ENCODE measurements at places on chromosomes 11 and 22.

DNA sequence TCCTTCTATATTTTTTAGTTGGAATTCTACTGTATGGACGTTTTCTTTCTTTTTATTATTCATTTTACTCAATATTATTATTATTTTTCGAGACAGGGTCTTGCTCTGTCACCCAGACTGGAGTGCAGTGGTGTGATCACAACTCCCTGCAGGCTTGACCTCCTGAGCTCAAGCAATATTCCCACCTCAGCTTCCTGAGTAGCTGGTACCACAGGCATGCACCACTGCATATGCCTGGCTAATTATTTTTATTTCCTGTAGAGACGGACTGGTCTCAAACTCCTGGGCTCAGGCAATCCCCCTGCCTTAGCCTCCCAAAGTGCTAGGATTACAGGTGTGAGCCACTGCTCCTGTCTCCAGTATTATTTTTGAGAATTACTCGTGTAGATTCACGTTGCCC lies 34.0 kb upstream of the CCDC134 start:
- DNase-seq = no peak

DNA sequence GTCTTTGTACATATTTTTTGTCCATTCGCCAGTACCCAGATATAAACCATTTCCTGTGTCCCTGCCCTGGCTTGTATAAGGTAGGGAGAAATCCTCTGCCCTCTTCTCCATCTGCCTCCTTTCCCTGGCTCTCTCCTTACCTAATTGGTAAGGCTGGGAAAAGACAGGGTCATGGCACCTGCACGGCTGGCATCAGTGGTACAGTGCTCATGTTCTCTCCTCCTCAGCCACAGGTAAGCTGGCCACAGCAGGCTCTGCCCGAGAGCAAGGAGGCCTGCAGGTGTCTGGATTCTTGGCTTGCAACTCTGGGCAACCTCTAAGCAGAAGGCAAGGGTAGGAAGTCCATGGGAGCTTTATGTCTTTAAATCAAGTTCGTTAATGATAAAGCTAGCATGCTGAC lies 419.9 kb downstream of the BUD13 start:
- DNase-seq = no peak

DNA sequence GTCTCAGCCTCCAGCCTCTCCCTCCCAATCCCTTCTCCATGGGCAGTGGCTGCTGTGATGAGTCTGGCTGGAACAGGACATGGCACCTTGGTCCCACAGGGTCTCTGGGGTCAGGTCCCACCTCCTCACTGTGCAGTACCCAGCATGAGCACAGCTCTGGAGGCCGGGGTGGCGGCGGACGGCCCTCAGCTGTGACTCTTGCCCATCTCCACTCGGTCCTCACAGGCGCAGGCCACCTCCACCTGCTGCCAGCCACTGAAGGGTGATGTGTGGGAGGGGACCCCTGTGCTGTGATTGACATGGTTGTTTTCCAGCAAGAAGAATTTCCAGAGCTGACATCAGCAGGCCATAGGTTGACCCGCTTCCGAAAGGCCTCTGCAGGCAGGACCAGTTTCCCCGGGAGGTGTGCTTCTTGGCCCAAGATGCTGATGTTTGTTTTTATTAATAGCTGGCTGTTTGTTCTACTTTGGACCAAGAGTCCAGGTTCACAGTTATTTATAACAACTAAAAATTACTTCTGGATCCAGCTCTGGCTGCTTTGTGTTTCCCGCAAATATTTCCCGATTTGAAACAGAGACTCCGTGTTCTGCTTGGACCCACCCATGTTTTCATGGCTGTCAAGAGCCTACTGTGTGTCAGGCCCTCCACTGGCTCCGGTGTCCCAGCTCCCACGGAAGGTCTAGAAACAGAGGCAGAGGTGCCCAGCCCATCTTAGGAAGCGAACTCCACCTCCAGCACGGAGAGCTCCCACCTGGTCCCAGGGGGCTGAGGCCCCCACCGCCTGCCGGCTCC lies 45.7 kb downstream of the SCUBE1 start:
- DNase-seq = no peak

DNA sequence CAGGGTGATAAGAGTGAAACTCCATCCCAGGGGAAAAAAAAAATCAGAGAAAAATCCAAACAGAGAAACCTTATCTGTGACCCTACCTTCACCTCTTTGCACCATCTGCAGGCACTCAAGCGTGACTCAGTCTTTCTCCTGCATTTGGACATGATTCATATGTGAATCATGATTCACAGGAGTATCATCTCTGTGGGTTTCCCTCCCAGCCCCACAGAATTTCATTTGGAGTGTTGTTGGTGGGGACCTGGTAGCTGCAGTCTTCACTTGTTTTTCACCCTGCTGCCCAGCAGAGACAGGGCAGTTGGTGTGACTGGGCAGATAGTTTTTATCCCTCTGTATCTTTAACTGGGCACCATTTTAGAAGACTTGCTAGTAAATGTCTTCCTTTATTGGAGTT lies 75.7 kb downstream of the DEPDC5 start:
- peak; percentile 41 for DNase-seq

GRCh38 chr22:24697172-24697571 lies 77.3 kb downstream of the PIWIL3 start:
- DNase-seq = no peak

- DNase-seq = no peak
These were observed 20.1 kb downstream of the CELSR1 start for GRCh38 chr22:46517255-46517761.

DNA sequence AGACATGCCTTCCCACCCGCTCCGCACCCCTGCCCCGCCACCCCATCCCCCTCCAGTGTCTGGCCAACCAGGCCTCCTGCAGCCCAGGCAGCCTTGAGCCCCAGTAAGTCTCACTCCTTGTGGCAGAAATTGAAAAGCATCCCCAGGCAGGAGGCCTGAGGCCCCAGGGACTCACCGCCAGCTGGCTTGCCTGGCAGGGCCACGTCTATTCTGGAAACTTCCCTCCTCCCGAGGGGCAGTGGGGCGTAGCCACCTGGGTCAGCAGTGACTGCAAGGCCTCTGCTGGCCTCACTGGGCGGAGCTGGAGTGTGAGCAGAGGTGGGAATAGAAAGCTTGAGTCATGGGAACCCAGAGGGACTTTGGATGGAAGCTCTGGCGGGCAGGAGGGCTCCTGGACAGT lies 26.3 kb downstream of the ANO1 start:
- DNase-seq = no peak

DNA sequence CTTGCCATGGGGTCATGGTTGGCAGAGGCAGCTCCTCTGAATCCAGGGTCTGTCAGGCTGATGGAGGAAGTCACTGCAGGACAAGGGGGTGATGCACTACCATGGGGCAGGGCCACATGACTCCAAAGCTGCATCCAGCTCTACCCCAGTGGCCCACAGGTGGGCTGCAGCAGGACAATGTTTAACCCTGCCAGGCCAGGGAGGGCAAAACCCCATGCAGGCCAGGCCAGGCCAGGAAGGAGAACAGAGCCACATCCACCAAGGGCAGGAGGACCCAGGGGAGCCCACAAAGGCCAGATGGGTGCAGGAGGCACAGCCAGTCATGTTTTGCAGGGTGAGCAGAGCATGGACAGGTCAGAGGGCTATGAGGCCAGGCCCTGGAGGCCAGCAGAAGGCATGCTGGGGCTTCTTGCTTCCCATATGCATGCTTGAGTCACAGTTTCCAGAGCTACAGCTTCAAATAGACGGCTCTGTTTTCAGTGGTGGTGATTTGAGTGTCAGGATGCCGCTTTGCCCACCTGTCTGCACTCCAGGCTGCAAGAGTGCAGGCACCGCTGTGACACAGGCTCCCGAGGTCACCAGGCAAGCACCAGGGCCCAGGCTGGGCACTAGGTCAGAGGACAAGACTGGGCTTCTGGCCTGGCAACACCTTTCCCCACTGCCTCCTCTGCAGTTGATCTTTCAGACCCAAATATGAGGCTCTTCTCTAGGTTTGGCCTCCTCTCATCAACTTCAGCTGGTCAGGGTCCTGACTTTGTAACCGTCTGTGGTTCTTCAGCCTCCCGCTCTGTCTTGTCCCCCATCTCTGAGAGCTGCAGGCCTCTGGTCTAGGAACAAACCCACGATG lies 22.9 kb downstream of the RSPH14 start:
- DNase-seq = no peak

DNA sequence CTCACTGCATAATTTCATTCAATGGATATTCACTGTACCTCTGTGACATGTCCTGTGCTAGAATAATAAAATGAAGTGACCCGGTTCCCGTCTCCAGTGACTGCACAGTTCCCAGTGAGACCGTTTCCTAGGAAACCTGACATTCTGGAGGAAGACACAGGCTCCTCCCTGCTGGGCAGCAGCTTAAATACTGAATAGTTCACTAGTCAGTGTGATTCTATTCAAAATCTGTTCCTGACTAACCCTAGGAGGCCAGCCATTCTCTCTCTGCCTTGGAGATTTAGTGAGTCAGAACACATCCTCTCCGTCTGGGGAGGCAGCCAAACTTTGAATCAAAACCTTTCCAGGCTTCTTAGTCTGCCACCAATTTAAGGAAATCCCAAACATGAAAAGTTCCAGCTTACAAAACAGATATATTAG lies 11.3 kb downstream of the TRIM66 start:
- no peak for DNase-seq

- no peak for DNase-seq
These were observed 566.2 kb downstream of the TBC1D22A start for GRCh38 chr22:47328550-47329243.

- DNase-seq = peak; percentile 13
These were observed 1.1 kb upstream of the CD248 start for GRCh38 chr11:66317723-66318599.

- DNase-seq = no peak
These were observed 60.0 kb downstream of the PKNOX2 start for GRCh38 chr11:125224391-125225021.

DNA sequence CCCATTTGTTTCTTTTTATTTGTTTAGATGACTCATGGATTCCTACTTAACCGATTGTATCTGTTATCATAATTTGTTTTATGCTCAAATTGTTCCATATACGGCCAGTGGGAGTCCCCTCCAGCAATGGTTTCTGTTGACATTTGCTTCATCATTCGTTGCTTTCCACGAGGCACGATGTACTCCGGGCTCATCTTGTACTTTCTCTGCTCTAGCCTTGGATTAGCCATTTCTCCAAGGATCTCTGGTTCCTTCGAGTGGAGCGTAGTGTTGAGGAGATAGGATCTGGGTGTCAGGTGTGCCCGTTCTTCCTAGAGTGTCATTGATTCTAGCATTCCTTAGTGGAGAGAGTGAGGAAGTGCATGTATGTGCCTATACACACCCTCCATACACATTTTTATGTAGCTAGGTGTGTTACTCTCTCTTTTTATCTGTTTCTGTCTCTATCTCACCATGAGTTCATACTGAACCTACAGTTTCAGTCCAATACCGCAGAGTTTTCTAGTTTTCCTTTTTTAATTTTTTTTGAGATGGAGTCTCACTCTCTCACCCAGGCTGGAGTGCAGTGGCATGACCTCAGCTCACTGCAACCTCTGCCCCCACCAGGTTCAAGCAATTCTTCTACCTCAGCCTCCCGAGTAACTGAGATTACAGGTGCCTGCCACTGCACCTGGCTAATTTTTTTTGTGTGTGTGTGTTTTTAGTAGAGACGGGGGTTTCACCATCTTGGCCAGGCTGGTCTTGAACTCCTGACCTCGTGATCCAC lies 31.4 kb downstream of the TECTA start:
- DNase-seq = no peak

GRCh38 chr11:122723576-122723975 lies 68.1 kb downstream of the UBASH3B start:
- no peak for DNase-seq

- no peak for DNase-seq
These were observed 331.6 kb downstream of the CTTN start for GRCh38 chr11:70729949-70730348.

GRCh38 chr22:26884921-26885320 lies 227.5 kb downstream of the MIAT start:
- no peak for DNase-seq

DNA sequence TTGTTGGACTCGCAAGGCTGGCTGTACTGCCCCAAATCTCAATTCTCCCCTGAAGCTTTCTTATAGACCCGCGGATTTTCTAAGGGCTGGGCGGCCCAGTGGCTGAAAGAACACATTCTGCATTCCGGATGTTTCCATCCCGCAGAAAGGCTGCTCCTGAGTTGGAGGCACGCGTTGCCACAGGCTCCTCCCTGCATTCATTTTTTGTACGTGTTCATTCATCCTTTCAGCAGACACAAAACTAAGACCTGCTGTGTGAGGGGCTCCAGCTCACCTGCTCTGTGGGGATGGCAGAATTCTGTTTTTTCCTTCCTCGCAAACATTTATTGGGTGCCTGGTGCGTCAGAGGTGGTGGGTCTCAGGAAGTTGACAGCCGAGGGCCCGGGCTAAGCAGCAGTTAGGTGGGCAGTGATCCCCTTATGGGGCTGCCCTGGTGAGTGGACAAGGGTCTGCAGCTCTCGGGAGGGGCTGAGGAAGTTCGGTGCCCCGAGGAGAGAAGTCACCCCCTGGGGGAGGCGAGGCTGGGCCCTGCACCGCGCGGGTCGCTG lies 23.7 kb downstream of the SHANK3 start:
- DNase-seq = no peak

GRCh38 chr22:48927591-48927990 lies 900.1 kb downstream of the BRD1 start:
- DNase-seq = no peak

DNA sequence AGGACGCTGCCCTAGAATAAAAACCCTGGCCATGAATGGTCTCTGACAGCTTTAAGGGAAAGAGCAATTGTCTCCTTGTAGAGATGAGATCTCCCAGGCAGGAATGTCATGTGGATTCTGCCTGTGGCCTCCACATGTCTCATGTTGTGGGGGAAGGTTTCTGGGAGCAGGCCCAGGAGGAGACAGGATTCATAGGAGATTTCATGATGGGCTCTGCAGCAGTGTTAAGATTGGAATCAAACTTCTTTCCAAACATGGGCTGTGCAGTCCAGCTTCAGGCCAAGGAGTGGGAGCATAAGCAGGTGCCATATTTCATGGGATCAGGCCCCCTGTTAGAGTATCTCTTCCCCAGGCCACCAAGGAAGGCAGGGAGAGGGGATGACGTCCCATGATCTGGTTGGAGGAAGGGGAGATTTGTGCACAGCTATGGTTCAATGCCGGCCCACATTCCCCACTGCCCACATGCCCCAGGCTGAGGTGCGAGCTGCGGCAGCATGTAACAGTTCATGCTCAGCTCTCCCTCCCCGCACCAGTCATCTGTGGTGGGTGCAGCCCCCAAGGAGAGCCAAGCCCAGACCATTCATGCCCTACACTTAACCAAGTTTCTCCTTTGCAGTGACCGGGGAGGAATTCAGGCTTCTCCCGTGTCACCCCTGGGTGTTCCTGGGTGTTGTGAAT lies 42.5 kb downstream of the LMO1 start:
- DNase-seq = no peak

- DNase-seq = no peak
These were observed 140.0 kb upstream of the POU2AF2 start for GRCh38 chr11:111105566-111105965.

GRCh38 chr22:27768027-27768653 lies 33.4 kb downstream of the MN1 start:
- DNase-seq = no peak

Measured in stimulated activated CD4-positive, alpha-beta T cell treated with anti-CD3 and anti-CD28 coated beads, Interleukin-1b, Interleukin-23, amount 100 ng/mL, for 24 hours (primary cell).